Thymus (tissue), 14 donors: ENCODE measurements at places on chromosomes 7 and 10. TPM values are rescaled to one million over a fixed set of nuclear protein-coding genes. Genes with fewer than 3 reads are reported as not detected.

The PRF1 gene
- 9.1 TPM for total RNA-seq

GRCh38 chr7:32680259-32681173 lies 185.2 kb downstream of the AVL9 start:
- no peaks in the 10 kb centered on the region for H3K36me3 ChIP-seq
- no peak overlapping the region for H3K4me3 ChIP-seq
- H3K27me3 ChIP-seq, result no peaks in the 10 kb centered on the region
- DNase-seq, result no peak

The C10orf143 gene
- 3.5 TPM for total RNA-seq

The NCF1 gene
- total RNA-seq, result 5.7 TPM

- no peak overlapping the region for H3K27ac ChIP-seq
- no peaks in the 10 kb centered on the region for H3K36me3 ChIP-seq
- no peak for DNase-seq
- no peak overlapping the region for H3K4me3 ChIP-seq
- H3K27me3 ChIP-seq, result no peaks in the 10 kb centered on the region
These were observed 266.0 kb upstream of the CNTNAP2 start for GRCh38 chr7:145850636-145851035.

DNA sequence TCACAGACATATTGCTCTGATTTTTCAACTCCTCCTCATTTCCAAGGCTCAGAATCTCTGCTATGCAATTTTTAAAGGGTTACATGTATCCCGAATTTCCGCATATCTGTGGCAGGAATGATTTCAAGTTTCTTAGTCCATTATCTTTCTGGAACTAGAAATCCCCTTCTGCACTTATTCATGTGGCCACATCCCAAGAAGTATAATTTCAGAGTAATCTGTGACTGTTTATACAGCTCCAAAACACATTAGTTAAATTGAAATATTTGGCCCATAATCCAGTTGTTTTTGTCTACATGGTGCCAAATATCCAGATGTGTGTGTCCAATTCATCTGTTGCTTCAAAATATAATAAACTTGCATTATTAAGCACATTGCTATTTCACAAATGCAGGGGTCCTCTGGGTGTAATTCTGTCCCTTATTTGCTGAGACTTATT lies 271.2 kb downstream of the ARHGAP12 start:
- no peak overlapping the region for H3K27ac ChIP-seq
- H3K36me3 ChIP-seq, result no peaks in the 10 kb centered on the region
- H3K4me1 ChIP-seq, result no peaks in the 10 kb centered on the region
- H3K27me3 ChIP-seq, result no peaks in the 10 kb centered on the region
